Glutamatergic neuron (in vitro differentiated cells): ENCODE measurements at places on chromosomes 3 and 15. TPM values are rescaled to one million over a fixed set of nuclear protein-coding genes. Genes with fewer than 3 reads are reported as not detected.

- no peaks in the 10 kb centered on the region for H3K4me1 ChIP-seq
- DNase-seq = no peak
- H3K4me3 ChIP-seq = no peak overlapping the region
- H3K27ac ChIP-seq = no peak overlapping the region
Observed at GRCh38 chr3:135690664-135691063, 274.9 kb upstream of the PPP2R3A start.

The GOLGA8J gene
- total RNA-seq = not detected

The NOX5 gene
- not detected for total RNA-seq

DNA sequence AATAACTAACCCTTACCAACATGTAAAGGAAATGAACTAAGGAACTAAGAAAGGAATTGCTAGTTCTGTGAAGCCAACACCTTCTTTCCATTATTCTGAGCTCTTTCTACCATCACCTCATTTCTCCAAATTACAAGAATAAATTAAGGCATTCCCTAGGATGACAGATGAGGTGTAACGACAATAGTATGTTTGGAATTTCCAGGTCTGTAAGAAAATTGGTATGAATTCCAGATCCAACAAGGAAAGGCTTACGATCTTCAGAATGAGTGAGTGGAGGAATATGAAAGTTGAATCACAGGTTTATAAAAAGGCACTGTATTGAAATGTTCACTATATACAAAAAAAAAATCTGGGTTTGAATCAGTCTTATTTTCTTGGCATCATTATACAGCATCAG is 4.5 kb upstream of the NANOGP8 start:
- peaks cover 9% of the 10 kb centered on the region for H3K36me3 ChIP-seq
- H3K4me3 ChIP-seq = no peak overlapping the region
- peaks cover 12% of the 10 kb centered on the region for H3K4me1 ChIP-seq
- H3K27ac ChIP-seq = no peak overlapping the region
- no peak for DNase-seq

GRCh38 chr15:51837792-51838251 is 8.4 kb downstream of the TMOD3 start:
- no peaks in the 10 kb centered on the region for H3K36me3 ChIP-seq
- peaks cover 6% of the 10 kb centered on the region for H3K4me1 ChIP-seq
- no peak for DNase-seq

DNA sequence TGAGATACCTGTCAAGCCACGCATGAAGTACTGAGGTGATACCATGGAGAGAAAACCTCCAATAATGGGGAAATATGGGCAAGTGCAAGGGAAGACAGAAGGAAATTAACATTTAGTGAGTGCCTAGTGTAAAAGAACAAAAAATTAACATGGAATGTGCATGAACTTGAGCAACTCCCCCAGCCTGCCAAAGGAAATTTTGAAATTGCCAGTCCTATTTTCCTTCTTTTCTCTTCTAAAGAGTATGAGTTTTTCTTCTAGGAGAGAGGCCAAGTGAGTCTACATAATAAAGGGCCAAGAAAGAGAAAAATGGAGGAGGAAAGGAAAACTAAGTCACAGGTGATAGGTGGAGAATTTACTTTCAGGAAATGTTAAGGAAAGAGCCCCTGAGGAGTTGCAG is 602.4 kb upstream of the MDFIC2 start:
- no peak for DNase-seq
- no peaks in the 10 kb centered on the region for H3K36me3 ChIP-seq
- no peak overlapping the region for H3K27ac ChIP-seq

GRCh38 chr15:70198441-70199123 is 100.9 kb upstream of the TLE3 start:
- H3K27ac ChIP-seq = no peak overlapping the region
- H3K36me3 ChIP-seq = no peaks in the 10 kb centered on the region
- no peak overlapping the region for H3K4me3 ChIP-seq
- peaks cover 29% of the 10 kb centered on the region for H3K4me1 ChIP-seq
- no peaks in the 10 kb centered on the region for H3K27me3 ChIP-seq
- no peak for DNase-seq

GRCh38 chr3:171453180-171453886 is 6.9 kb downstream of the TNIK start:
- H3K27ac ChIP-seq = no peak overlapping the region
- H3K4me1 ChIP-seq = peaks cover 1% of the 10 kb centered on the region
- peaks cover 2% of the 10 kb centered on the region for H3K27me3 ChIP-seq
- peak; percentile 48 for DNase-seq
- H3K36me3 ChIP-seq = no peaks in the 10 kb centered on the region

- H3K4me1 ChIP-seq = no peaks in the 10 kb centered on the region
- H3K4me3 ChIP-seq = no peak overlapping the region
- H3K27me3 ChIP-seq = no peaks in the 10 kb centered on the region
Observed at GRCh38 chr3:146903927-146904326, 298.8 kb upstream of the PLSCR5 start.

The ANKDD1A gene
- 6.8 TPM for total RNA-seq
